ENCODE measurements at places on chromosomes 16 and 17. TPM values are rescaled to one million over a fixed set of nuclear protein-coding genes. Genes with fewer than 3 reads are reported as not detected.
A peak's percentile ranks its signal among the peaks of the same experiment; 100 is the strongest.

- H3K4me3 ChIP-seq: no peak overlapping the region
- H3K4me1 ChIP-seq: no peaks in the 10 kb centered on the region
- H3K27ac ChIP-seq: no peak overlapping the region
- no peaks in the 10 kb centered on the region for H3K36me3 ChIP-seq
Observed at GRCh38 chr17:72421128-72422092, 300.6 kb downstream of the SOX9 start.

- peak; percentile 86 for DNase-seq
- no peak overlapping the region for H3K4me3 ChIP-seq
- peaks cover 23% of the 10 kb centered on the region for H3K4me1 ChIP-seq
Observed at GRCh38 chr17:8740486-8740885, 4.2 kb downstream of the CCDC42 start.

DNA sequence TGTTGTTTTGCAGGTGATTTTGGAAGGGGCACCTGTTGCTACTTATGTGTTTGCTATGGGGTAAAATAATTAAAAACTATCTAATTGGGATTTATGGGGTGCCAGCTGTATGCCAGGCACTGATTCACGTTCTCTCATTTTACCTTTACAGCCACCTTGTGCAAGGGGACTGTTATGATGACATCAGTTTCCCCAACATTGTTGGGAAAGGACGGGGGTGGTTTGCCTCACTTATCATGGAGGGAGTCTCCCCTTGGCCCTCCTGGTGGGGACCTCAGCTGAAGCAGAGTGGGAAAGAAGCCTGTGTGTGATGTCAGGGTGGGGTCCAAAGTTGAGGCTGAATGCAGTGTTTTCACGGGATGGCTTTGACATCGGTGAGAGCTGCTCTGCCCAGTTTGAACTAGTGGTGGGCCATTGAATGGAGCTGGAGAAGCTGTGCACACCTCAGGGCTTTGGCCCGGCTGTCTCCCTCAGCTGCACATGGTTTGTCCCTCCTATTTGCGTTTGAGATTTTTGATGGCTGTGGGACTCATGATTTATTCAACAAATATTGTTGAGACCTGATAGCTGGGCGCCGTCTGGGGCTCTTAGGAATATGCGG, 36.1 kb downstream of the CMIP start:
- H3K4me3 ChIP-seq: peak overlapping the region; percentile 64
- peak overlapping the region; percentile 89 for H3K27ac ChIP-seq
- H3K36me3 ChIP-seq: no peaks in the 10 kb centered on the region
- DNase-seq: no peak
- no peaks in the 10 kb centered on the region for H3K27me3 ChIP-seq

DNA sequence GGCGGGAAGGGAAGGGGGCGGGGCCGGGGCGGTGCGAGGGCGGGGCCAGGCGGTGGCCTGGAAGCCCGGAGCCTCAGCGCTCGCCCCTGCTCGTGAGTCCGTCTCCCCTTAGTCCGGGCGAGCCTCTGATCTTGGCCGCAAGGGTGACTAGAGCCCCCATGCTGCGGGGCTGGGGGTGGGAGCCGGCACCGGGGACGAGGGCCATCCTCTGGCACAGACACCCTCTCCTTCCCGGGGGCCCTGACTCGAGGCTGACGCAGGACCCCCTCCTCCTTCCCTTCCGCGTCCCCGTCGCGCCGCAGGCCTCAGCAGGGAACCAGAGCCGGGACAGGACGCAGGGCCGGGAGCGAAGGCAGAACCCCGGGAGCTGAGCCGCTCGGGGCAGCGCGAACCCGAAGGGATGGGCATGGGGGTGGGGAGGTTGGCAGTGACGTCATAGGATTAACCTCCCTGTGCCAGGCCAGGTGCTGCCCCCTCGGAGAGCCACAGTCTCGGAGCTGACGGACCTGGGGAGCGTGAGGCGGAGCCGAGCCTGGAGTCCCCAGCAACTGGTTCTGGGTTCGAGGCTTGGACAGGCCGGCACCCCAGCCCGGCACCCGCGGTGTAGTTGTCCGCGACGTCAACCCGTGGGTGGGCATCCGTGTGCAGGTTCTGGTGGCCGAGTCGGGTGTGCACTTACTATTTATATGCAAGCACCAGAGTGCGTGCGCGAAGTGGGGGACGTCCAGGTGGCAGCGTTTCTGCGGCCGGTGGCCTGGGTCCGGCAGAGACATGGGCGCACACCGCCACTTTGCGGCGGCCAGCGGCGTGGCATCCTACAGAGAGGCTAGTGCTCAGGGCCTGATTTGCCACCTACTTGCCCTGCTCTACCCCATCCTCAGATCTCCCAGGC, 503 bp upstream of the PLCD3 start:
- peak overlapping the region; percentile 83 for H3K4me3 ChIP-seq
- peaks cover 77% of the 10 kb centered on the region for H3K4me1 ChIP-seq

- DNase-seq: no peak
- peak overlapping the region; percentile 36 for H3K4me3 ChIP-seq
- H3K36me3 ChIP-seq: no peaks in the 10 kb centered on the region
Observed at GRCh38 chr17:58527949-58528348, 13.5 kb upstream of the MTMR4 start.

Gene GPR142
- total RNA-seq: 1.4 TPM

- DNase-seq: peak; percentile 54
- H3K4me1 ChIP-seq: peaks cover 55% of the 10 kb centered on the region
- no peak overlapping the region for H3K4me3 ChIP-seq
- H3K27ac ChIP-seq: no peak overlapping the region
- peaks cover 67% of the 10 kb centered on the region for H3K36me3 ChIP-seq
Observed at GRCh38 chr16:30077656-30078055, 1.9 kb downstream of the PPP4C start.

Gene C16orf90
- not detected for total RNA-seq

Gene TBX6
- total RNA-seq: 3.4 TPM

- no peaks in the 10 kb centered on the region for H3K27me3 ChIP-seq
- no peaks in the 10 kb centered on the region for H3K36me3 ChIP-seq
- H3K27ac ChIP-seq: peak overlapping the region; percentile 59
- no peak overlapping the region for H3K4me3 ChIP-seq
- no peaks in the 10 kb centered on the region for H3K4me1 ChIP-seq
Observed at GRCh38 chr17:70119983-70120382, 45.0 kb downstream of the KCNJ16 start.
